ENCODE measurements at places on chromosomes 12 and 14. TPM values are rescaled to one million over a fixed set of nuclear protein-coding genes. Genes with fewer than 3 reads are reported as not detected.

Gene PAX9
- 0.06 TPM for total RNA-seq

Gene RDH12
- total RNA-seq = not detected

Gene RNASE1
- total RNA-seq = 99.4 TPM

Gene KRT73
- total RNA-seq = not detected

Gene PMCH
- not detected for total RNA-seq

Gene RTN1
- total RNA-seq = 0.16 TPM

Gene RERG
- total RNA-seq = not detected

Gene A2ML1
- not detected for total RNA-seq

Gene SLC17A8
- not detected for total RNA-seq
